Adrenal gland (tissue), 19 donors: ENCODE measurements at places on chromosomes 6 and 20.
A peak's percentile ranks its signal among the peaks of the same experiment; 100 is the strongest.

DNA sequence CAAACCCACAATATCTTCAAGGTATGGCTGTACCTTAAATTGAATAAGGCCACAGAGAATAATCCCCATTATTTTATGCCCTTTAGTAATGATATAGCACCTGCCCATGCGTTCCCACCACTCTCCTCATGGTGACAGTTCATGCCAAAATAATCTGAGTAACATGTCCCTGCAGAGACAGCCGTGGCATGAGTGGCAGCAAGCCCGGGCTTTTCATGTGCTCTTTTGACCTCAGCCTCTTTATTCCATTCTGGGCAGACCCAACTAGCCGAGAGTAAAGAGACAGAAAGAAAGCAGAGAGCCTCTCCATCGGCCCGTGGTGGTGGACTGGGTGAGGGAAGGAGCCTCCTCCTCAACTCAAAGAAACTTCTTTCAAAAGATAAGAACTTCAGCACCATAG lies 19.9 kb upstream of the POPDC3 start:
- DNase-seq, result no peak

DNA sequence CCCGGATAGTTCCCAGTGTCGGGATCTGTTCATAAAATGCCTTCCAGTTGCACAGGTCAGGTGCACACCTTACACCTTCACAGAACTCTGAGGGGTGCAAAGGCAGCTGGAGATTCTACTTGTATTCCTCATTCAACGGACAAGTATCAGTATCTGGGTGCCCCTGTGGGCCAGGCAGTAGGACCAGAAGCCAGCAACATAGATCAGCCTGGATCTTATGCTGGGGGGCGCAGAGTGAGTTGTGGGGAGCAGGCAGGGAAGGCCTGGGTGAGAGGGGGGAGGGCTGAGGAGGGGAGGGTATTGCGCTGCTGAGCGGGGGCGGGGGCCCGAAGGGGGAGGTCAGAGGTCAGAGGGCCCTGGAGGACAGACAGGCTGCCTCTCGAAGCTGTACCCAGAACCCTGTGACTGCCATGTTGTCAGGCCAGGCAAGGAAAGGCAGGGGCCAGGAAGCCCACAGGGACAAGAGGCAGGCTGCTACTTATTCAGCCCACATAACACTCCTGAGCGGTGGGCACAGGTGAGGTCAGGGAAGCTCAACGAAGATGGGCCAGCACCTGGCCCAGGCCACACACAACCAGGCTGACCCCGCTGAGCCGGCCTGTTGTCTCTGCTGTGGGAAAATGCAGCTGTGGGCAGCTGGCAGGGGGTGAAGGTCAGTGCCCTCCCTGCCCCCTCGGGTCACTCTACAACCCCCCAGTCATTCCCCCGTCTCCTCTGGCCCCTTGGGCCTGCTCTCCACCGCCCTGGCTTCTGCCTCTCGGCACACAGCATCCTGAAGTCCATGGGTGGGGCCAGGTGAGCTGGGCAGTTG lies 1.1 kb downstream of the OPRL1 start:
- DNase-seq, result no peak

- DNase-seq, result no peak
These were observed 75.2 kb upstream of the GLP1R start for GRCh38 chr6:38973178-38974057.

DNA sequence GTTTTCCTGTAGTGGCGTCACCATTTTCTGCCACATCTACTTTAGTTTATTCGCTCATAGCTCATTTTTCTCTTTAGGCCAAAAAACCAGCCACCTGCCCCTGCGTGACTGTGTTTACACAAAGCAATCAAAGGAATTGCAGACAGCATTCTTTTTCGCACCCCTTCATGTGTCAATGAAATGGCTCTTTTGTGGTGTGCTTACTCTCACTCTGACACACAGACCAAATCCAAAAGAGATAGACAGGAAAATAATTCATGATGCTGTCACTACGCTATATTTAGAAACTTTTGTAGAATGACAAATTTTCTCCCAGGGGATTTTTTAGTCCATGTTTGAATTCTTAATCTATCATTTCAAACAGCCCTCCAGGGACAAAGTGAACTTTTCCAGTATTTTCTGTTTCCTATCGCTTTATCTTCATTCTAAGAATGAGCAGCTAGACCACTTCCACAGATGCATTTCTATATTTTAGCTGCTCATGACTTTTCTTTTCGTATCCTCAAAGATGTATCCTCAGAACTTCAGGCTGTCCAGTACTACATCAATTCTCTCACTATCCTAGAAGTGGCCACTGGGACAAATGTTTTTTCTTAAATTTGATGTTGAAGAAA lies 37.9 kb upstream of the KHDRBS2 start:
- DNase-seq, result no peak

- DNase-seq, result peak; percentile 80
These were observed 55.0 kb upstream of the KCNK16 start for GRCh38 chr6:39377539-39377950.

- no peak for DNase-seq
These were observed 335.4 kb upstream of the SPTLC3 start for GRCh38 chr20:12673352-12673751.

DNA sequence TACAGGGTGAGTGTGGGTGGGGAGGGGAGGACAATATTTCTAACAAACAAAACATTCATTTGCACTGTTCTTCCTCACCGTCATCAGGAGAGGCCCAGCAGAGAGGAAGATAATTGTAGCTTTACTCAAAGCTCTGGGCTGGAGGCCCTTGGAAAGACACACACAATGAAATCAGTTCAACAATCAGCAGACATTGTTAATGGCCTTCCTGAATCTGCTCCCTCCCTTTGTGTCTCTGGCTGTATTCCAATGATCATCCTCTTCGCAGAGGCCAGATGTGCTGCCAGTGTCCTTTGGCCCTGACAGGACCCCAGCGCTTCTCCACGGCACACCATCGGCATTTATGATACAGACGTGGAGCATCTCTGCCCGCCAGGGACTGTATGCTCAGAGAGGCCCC lies 44.6 kb upstream of the LRFN2 start:
- no peak for DNase-seq

- no peak for DNase-seq
These were observed 10.3 kb upstream of the IER3 start for GRCh38 chr6:30754631-30755030.

DNA sequence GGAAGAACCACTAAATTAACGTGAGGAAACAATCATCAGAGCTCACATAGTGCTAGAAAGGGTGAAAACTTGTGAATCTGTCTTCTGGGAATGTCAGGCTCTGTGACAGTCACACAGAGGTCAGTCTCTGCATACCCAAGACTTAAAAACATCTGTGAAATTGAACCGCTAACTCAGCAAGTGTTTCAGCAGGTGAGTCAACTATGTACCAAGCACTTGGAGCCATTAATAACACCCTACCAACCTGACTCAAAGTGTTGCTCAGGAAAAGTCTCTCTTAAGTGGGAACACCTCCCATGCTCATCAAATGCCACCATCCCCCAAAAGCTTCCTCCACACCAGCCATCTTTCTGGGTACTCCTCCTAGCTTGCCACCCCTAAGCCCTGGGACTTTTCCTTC lies 92.3 kb upstream of the CARMIL1 start:
- DNase-seq, result no peak

GRCh38 chr6:11631008-11631407 lies 93.5 kb downstream of the TMEM170B start:
- DNase-seq, result no peak

GRCh38 chr20:1486566-1486965 lies 4.7 kb downstream of the SIRPB2 start:
- DNase-seq, result no peak

DNA sequence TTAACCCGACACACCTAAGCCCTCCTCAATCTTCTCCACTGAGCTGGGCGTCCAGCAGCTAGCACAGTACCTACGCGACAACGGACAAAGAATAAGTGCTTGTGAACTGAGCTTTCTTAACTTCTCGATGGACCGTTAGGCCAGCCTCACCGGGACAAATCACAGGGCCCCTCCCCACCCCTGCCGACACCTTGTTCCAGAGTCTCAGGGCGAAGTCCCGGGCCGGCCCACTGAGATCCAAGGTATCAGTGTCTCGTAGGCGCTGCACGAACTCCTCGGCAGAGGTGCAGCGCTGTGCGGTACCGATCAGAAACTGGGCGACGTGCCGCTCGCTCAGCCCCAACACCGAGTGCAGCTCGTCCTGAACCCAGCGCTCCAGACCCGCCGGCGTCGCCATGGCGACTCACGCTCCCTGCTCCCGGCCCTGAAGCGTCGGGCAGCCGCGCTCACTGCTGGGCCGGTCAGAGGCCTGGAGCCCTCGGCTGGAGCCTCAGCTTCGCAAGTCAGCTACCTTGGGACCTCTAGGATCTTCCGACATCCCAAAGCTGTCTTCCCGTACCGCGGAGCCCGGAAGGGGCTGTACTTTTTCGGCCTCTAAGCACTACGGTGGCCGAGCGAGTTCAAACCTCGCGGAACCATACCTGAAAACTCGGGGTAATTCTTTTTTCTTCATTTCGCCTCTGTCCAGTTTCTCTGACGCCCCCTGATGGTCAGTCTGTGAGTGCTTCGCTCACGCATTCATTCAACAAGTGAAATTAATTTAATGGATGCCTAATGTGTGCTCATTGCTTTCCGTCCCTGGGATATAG lies at the start of gene DHX16:
TSS of gene DHX16 (minus strand) at position 562 of the 809 bp plus-strand sequence. CDS start at position 397, 165 bp downstream.
- DNase-seq, result peak; percentile 97

DNA sequence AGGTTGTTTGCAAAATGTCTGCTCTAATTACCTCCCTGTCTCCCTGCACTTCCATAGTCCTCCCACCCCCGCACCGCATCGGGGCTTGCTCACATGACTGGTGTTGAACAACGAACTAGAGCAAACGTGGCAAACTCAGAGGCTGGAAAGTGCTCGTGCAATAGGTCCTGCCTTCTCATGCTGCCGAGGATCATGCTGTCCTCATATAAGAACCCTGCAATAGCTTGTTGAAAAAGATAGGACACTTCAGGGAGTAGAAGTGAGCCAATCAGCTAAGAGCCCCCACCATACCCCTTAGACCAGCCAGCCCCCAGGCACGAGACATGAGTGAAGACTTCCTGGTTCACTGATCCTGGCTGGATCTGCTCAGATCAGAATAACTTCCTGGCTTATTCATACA lies 219.2 kb downstream of the C6orf118 start:
- DNase-seq, result no peak
